Activated CD4-positive, alpha-beta memory T cell treated with anti-CD3 and anti-CD28 coated beads for 36 hours (primary cell): ENCODE measurements at places on chromosomes 5 and 9. TPM values are rescaled to one million over a fixed set of nuclear protein-coding genes. Genes with fewer than 3 reads are reported as not detected.

The NTRK2 gene
- 0.65 TPM for total RNA-seq

The FOXD4L3 gene
- not detected for total RNA-seq

The GABRA6 gene
- total RNA-seq, result not detected

The C1QTNF2 gene
- total RNA-seq, result not detected

The AK8 gene
- total RNA-seq, result 0.39 TPM
